ENCODE measurements at places on chromosomes 2 and 18.

GRCh38 chr2:55097082-55097460 is 46.8 kb upstream of the RTN4 start:
- DNase-seq: no peak

- no peak for DNase-seq
These were observed 11.3 kb upstream of the EXOC6B start for GRCh38 chr2:72837171-72837570.

DNA sequence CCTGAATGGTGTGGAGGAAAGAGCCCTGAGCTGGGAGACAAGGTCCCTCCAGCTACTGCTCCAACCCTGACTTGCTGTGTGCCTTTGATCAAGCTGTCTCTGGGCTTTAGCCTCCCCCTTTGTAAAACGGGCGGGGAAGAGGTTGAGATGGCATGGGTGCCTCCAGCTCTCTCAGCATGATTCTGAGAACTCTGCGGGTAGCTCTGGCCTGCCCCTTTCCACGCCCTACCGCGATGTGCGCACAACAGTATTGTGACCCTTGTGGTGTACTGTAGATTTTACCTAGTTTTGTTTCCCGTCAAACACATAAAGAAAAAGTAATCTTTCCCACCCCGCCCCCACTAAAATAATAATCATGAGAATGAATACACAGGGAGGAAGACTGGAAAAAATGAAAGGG is 5.3 kb downstream of the CD8A start:
- no peak for DNase-seq

- no peak for DNase-seq
These were observed 97.9 kb downstream of the ATL2 start for GRCh38 chr2:38279201-38279600.

Measured in hematopoietic multipotent progenitor cell treated with erythropoietin and hydrocortisone succinate and interleukin-3 and kit ligand, for 8 days (in vitro differentiated cells).